ENCODE measurements at places on chromosomes 13 and 19. TPM values are rescaled to one million over a fixed set of nuclear protein-coding genes. Genes with fewer than 3 reads are reported as not detected.

GRCh38 chr13:46908501-46908900 lies 11.6 kb upstream of the HTR2A start:
- DNase-seq, result no peak
- H3K27me3 ChIP-seq, result peaks cover 26% of the 10 kb centered on the region
- H3K4me1 ChIP-seq, result peaks cover 8% of the 10 kb centered on the region
- no peak overlapping the region for H3K4me3 ChIP-seq
- H3K36me3 ChIP-seq, result no peaks in the 10 kb centered on the region

DNA sequence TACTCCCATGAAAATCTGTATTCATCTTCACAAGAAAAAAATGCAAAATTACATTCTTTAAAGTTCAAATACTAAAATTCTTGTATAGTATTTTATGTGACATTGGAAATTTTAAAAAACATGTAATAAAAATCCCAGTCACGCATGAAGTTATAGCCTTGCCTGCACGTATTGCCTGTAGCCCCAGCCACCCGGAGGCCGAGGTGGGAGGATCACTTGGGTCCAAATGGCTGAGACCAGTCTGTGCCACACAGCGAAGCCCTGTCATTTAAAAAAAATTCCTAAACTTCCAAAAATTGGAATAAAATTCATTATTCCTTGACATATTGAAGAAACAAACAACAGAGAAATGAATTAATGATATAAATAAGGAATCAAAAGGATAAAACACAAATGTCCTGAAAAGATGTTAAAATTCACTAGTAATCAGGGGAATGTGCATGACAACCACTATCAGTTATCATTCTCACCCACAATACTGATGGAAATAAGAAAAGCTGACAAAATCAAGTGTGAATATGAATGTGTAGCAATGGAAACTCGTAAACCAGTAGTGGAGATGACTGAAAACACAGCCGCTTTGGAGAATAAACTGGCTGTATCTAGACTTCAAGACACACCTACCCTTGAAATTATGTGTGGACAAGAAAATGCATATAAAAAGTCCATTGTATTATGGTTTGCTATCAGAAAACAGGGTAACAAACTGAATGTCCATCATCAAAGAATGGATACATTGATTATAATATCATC lies 7.5 kb downstream of the CARD8 start:
- peaks cover 12% of the 10 kb centered on the region for H3K4me1 ChIP-seq
- H3K4me3 ChIP-seq, result no peak overlapping the region
- no peak overlapping the region for H3K27ac ChIP-seq
- no peak for DNase-seq

DNA sequence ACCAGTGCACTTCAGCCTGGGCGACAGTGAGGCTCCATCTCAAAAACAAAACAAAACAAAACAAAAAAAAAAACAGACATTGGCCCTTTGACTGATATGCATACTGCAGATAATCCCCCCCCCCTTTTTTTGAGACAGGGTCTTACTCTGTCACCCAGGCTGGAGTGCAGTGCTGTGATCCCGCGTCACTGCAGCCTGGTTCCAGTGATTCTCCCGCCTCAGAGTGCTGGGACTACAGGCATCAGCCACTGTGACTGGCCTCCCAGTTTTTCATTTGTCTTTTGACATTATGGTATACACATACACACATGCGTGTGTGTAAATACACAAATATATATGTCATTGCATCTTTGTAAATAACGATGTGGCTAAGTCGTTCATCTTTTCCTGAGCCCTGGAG lies 61.8 kb downstream of the ATP11A start:
- H3K27me3 ChIP-seq, result peaks cover 3% of the 10 kb centered on the region
- DNase-seq, result no peak
- H3K4me3 ChIP-seq, result no peak overlapping the region
- H3K4me1 ChIP-seq, result peaks cover 10% of the 10 kb centered on the region
- no peak overlapping the region for H3K27ac ChIP-seq

DNA sequence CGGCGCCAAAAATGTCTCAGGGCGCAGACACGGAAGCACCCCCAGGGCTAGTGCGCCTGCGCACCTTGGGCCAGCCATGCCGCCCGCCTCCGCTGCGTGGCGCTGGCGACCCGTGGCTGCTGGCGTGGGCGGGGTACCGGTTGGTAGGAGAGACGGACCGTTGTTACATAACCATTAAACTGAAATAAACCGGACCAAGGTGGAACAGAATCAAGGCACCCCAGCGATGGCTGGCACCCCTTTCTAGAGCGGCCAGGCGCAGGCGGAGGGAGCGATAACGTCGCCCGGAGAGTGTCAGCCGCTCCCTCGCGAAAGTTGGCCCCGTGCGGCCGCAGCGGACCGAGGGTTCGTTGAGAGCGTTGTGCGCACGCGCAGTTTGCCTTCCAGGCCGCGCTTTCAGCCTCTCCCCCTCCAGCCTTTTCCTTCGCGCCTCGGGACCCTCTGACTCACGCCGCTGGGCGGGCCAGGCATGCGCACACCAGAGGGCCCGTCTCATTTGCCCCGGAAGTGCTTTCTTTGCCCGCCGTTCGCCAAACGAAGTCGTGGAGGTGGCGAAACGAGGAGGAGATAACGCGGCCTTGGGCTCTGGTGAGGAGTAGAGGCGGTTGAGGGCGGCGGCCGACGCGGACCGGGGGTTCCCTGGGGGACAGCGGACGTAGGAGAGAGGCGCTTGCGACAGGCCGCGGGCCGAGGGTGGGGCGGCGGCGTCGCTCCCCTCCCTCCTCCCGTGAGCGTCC lies at the start of the genes PLEKHJ1 and SF3A2:
PLEKHJ1 (minus strand) TSS at position 16 of the 737 bp plus-strand sequence. CDS start 81 bp downstream, outside the sequence.
SF3A2 (plus strand) TSS at position 511 of the 737 bp plus-strand sequence. CDS start 6,595 bp downstream, outside the sequence.
- H3K27me3 ChIP-seq, result no peaks in the 10 kb centered on the region
- H3K4me1 ChIP-seq, result peaks cover 61% of the 10 kb centered on the region
- peak within 1 kb of the TSS; percentile 96 for H3K4me3 ChIP-seq
- peak within 1 kb of the TSS; percentile 100 for H3K27ac ChIP-seq

GRCh38 chr13:97826421-97827012 lies 127.0 kb upstream of the IPO5 start:
- peaks cover under 1% of the 10 kb centered on the region for H3K27me3 ChIP-seq
- H3K4me1 ChIP-seq, result no peaks in the 10 kb centered on the region
- no peak for DNase-seq
- H3K27ac ChIP-seq, result no peak overlapping the region

- H3K4me3 ChIP-seq, result peak overlapping the region; percentile 84
- H3K4me1 ChIP-seq, result peaks cover 38% of the 10 kb centered on the region
- H3K36me3 ChIP-seq, result no peaks in the 10 kb centered on the region
- peak overlapping the region; percentile 94 for H3K27ac ChIP-seq
- no peak for DNase-seq
Measured at GRCh38 chr13:49935171-49936074, 717 bp downstream of the SPRYD7 start.

DNA sequence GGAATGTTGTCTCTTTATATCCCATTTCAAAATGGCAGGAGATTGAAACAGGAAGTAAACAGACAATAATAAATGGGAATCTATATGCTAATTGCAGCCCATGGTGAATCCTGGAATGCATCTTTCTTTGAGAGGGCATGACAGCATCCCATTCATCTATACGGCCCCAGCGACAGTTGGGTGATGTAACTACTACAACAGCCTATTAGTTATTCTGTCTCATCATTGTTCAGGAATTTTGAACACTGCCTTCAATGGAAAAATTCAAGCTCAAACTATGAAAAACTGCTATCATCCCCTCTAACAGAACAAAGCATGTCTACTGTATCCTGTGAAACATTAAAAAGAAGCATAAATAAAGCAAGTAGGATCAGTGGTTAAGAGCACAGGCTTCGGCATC lies 262.1 kb downstream of the DCT start:
- no peaks in the 10 kb centered on the region for H3K27me3 ChIP-seq
- no peak for DNase-seq
- H3K27ac ChIP-seq, result no peak overlapping the region
- H3K36me3 ChIP-seq, result peaks cover 2% of the 10 kb centered on the region
- peaks cover 10% of the 10 kb centered on the region for H3K4me1 ChIP-seq

- H3K4me3 ChIP-seq, result no peak overlapping the region
- no peak for DNase-seq
- no peaks in the 10 kb centered on the region for H3K4me1 ChIP-seq
- H3K36me3 ChIP-seq, result no peaks in the 10 kb centered on the region
- H3K27me3 ChIP-seq, result peaks cover 7% of the 10 kb centered on the region
Measured at GRCh38 chr19:14654786-14655560, 19.7 kb downstream of the ADGRE3 start.

DNA sequence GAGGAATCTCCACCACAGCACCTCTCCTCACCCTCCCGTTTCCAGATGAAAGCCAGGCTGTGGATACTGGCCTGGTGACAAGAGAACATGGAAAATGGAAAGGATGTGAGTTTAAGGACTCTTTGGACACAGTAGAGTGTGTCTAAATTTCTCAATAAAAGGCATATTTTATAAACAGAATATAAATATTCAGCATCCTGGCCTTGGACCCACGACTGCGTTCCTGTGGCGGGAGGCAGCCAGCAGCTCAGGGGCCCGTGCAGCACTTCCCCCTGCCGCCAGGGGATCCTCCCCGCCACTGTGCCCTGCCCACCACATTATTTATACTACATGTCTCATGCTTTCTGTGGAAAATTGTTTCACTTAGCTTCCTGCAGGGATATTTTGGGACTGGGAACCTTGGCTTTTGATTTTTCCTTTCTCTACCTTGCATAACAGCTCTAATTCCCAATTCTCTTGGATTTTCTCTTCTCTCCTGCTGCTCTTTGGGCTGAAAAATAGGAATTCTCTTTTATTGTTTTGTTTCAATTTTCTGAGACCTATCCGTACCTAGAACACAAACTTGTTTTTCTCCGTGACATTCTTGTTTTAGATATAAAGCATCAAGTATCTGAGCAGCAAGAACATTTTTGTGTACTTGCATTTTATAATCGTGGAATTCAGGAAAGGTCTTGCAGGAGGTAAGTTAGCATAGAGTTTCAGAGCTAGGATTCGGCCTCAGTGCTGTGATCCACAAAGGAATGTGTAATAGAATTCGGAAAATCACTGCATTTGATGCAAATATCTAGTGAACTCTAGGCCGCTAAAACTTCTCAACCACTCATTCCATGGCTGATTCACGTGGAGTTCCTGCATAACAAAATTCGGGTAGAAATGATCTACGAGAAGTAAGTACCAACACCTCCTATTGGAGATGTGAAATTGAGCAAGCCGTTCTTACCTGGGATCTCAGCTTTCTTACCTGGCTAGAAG lies 107.7 kb upstream of the SPATA13 start:
- no peak for DNase-seq
- H3K4me1 ChIP-seq, result peaks cover 27% of the 10 kb centered on the region
- no peak overlapping the region for H3K4me3 ChIP-seq
- no peaks in the 10 kb centered on the region for H3K36me3 ChIP-seq
- H3K27ac ChIP-seq, result peak overlapping the region; percentile 68

DNA sequence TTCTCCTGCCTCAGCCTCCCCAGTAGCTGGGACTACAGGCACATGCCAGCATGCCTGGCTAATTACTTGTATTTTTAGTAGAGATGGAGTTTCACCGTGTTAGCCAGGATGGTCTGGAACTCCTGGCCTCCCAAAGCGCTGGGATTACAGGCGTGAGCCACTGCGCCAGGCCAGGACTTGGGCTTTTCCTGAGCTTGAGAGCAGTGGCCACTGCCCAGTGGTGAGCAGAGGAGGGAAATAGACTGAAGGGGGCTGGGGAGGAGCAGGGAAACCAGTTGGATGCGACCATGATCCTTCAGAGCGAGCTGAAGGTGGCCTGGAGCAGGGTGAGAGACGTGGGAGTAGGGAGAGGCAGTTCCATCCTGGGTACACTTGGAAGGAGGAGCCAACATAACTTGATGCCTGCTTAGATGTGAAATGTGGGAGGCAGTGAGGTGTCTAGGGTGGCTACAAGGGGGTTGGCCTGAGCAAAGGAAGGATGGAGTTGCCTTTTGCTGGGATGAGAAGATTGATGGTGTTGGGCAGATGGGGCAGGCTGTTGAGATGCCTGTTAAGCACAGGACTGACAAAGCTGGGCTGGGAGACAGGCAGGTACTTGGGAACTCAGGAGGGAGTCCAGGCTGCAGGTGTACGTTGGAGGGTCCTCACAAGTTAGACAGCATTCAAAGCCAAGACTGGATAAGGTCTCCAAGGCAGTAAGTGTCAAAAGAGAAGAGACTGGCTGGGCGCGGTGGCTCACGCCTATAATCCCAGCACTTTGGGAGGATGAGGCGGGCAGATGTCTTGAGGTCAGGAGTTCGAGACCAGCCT lies 31.8 kb downstream of the KCTD15 start:
- no peaks in the 10 kb centered on the region for H3K4me1 ChIP-seq
- no peak overlapping the region for H3K4me3 ChIP-seq
- no peak overlapping the region for H3K27ac ChIP-seq
- no peaks in the 10 kb centered on the region for H3K36me3 ChIP-seq
- DNase-seq, result peak; percentile 52

GRCh38 chr19:13076787-13077186 lies 25.9 kb downstream of the LYL1 start:
- H3K4me1 ChIP-seq, result peaks cover 19% of the 10 kb centered on the region
- no peaks in the 10 kb centered on the region for H3K27me3 ChIP-seq
- no peak overlapping the region for H3K27ac ChIP-seq
- peaks cover 24% of the 10 kb centered on the region for H3K36me3 ChIP-seq

GRCh38 chr19:5131506-5132205 lies 162.7 kb downstream of the KDM4B start:
- H3K27me3 ChIP-seq, result no peaks in the 10 kb centered on the region
- peaks cover 26% of the 10 kb centered on the region for H3K4me1 ChIP-seq
- H3K27ac ChIP-seq, result no peak overlapping the region
- H3K4me3 ChIP-seq, result no peak overlapping the region
- DNase-seq, result no peak

DNA sequence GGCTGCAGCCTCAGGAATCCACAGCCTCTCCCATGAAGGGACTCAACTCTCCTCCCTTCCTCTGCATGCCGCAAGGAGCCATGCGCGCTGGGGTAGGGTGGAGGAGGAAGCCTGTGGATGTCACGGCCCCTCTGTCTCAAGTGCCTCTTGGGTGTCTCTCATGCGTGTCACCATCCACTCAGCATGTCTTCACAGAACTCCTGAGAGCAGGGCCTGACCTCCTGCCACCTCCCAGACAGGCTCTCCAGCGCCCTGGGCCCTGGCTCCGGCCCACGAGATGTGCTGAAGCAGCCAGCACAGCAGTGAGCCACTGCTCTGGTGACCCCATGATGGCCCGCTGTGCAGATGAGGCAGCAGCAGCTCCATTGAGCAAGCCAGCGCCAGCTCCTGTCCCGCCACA lies 25.9 kb upstream of the SPACA7 start:
- no peaks in the 10 kb centered on the region for H3K36me3 ChIP-seq
- H3K4me1 ChIP-seq, result peaks cover 16% of the 10 kb centered on the region
- no peak for DNase-seq
- no peak overlapping the region for H3K27ac ChIP-seq
- peaks cover 21% of the 10 kb centered on the region for H3K27me3 ChIP-seq

- H3K27ac ChIP-seq, result no peak overlapping the region
- H3K36me3 ChIP-seq, result peaks cover 29% of the 10 kb centered on the region
- no peak for DNase-seq
- no peaks in the 10 kb centered on the region for H3K27me3 ChIP-seq
- H3K4me3 ChIP-seq, result no peak overlapping the region
Measured at GRCh38 chr19:50002386-50002960, 22.7 kb downstream of the VRK3 start.

The ZSCAN22 gene
- total RNA-seq, result 2.8 TPM

The ZNF66 gene
- 1.3 TPM for total RNA-seq

The TRPC4 gene
- 2.3 TPM for total RNA-seq

The SPRED3 gene
- 4.6 TPM for total RNA-seq

The NLRP11 gene
- total RNA-seq, result not detected

The CRYL1 gene
- total RNA-seq, result 14.8 TPM

The FRY gene
- total RNA-seq, result 38.8 TPM

The SMIM44 gene
- total RNA-seq, result not detected

The PTH2 gene
- total RNA-seq, result not detected

Data from chondrocyte (in vitro differentiated cells).